ENCODE measurements at places on chromosomes 11 and 22.

- ATAC-seq: no peak
These were observed 41.8 kb upstream of the BARX2 start for GRCh38 chr11:129333873-129334272.

DNA sequence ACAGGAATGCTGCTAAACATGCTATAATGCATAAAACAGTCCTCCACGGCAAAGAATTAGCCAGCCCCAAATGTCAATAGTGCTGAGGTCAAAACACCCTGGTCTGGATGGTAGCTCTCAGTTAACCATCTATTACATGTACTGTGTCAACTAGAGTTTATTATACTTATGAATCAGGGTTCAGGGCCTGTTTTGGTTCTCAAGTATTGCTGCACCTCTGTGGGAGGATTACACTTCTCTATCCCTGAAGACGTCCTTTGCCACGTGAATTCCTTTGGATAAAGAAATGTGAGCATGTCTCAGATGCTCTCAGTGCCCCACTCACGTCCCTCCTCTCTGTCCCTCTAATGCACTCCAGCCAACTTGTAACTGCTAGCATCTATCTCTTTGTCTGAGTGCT, 53.4 kb downstream of the SLC1A2 start:
- ATAC-seq: no peak

GRCh38 chr11:121571506-121571905, 118.7 kb upstream of the SORL1-AS1 start:
- ATAC-seq: no peak

DNA sequence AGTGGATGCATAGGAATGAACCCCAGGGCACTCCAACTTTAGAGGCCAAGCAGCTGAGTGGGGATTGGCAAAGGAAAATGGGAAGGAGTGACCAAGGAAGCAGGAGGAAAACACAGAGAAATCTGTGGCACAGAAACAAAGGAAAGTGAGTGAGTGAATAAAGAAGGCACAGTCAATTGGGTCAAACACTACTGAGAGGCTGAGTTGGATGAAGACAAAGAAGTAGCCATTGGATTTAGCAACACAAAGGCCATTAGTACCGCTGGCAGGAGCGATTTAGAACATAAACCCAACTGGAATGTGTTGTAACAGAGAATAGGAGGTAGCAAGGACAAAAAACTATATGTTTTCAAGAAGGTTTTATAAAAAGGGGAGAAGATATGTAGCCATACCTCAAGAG, 6.6 kb upstream of the NXPE1 start:
- no peak for ATAC-seq

DNA sequence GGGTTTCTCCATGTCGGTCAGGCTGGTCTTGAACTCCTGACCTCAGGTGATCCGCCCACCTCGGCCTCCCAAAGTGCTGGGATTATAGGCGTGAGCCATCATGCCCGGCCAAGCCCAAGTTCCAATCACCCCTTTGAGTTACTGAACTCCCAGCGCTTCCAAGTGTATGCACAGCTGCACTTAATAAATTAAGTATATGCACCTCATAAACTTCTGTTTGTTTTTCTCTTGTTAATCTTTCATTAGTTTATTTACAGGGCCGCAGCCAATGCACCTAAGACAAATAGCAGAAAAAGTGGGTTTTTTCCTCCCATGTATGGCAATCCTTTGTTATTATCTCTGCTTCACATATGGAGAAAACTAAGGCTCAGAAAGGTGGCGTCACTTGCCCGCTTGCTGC, 21.3 kb downstream of the SYN3 start:
- no peak for ATAC-seq

GRCh38 chr11:130313383-130314183, 1.1 kb downstream of the ZBTB44 start:
- ATAC-seq: no peak

GRCh38 chr11:22879630-22880029, 19.4 kb upstream of the CCDC179 start:
- no peak for ATAC-seq

GRCh38 chr22:44963832-44964721, 45.7 kb downstream of the PHF21B start:
- ATAC-seq: peak; percentile 18

- ATAC-seq: no peak
These were observed 32.0 kb downstream of the BUD13 start for GRCh38 chr11:116740741-116741140.

- ATAC-seq: no peak
These were observed 4.0 kb downstream of the LRP4 start for GRCh38 chr11:46914363-46914762.

DNA sequence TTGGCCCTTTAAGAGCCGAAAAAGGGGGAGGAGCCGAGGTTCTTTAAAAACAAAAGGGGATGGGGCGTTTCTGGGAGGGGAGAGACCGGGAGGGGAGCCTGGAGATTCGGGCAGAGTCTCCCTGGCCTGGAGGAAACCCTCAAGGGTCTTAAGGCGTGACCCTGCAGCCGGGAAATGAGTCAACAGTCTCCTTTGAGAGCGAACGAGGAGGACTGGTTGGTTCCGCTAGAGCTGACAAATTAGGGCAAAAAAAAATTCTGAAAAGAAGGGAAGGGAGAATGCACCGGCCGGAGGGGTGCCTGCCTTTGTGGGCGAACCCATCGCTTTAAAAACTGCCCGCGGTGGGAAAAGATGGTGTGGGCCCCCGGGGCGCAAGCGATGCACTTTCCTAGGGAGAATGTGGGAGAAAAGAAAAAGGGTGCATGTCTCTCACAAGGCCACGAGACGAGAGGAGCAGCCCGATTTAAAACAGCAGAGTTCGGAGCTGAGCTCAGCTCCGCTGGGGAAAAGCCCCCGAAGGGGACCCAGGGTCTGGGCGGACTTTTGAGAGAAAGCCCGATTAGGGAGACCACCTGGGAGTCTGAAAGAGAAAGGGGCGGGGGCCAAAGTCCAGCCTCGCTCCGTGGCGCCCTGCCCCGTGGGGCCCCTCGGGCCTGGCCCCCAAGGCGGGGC, 874 bp downstream of the ZFTA start:
- no peak for ATAC-seq

GRCh38 chr11:126118806-126119205, 56.1 kb upstream of the CDON start:
- ATAC-seq: no peak

DNA sequence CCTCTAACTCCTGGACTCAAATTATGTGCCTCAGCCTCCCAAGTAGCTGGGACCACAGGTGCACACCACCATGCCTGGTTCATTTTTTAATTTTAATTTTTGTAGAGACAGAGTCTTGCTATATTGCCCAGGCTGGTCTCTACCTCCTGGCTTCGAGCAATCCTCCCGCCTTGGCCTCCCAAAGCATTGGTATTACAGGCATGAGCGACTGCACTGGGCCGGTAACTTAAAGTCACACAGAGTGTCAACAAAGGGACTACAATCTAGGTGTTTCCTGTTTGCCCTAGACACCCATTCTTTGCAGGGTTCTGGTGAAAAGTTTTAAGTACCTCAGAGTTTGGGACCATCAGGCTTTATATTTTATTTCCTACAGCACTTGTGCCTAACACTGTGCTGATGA, 8.4 kb downstream of the UVRAG start:
- ATAC-seq: no peak

- no peak for ATAC-seq
These were observed 1151.2 kb downstream of the BRD1 start for GRCh38 chr22:48676266-48677167.
